Calu3 (cell line): ENCODE measurements at places on chromosomes 11 and 22. TPM values are rescaled to one million over a fixed set of nuclear protein-coding genes. Genes with fewer than 3 reads are reported as not detected.

- DNase-seq, result no peak
These were observed 15.2 kb downstream of the EHF start for GRCh38 chr11:34636127-34636526.

Gene GALNT18
- total RNA-seq, result 9.2 and 9.9 TPM in 2 replicates

DNA sequence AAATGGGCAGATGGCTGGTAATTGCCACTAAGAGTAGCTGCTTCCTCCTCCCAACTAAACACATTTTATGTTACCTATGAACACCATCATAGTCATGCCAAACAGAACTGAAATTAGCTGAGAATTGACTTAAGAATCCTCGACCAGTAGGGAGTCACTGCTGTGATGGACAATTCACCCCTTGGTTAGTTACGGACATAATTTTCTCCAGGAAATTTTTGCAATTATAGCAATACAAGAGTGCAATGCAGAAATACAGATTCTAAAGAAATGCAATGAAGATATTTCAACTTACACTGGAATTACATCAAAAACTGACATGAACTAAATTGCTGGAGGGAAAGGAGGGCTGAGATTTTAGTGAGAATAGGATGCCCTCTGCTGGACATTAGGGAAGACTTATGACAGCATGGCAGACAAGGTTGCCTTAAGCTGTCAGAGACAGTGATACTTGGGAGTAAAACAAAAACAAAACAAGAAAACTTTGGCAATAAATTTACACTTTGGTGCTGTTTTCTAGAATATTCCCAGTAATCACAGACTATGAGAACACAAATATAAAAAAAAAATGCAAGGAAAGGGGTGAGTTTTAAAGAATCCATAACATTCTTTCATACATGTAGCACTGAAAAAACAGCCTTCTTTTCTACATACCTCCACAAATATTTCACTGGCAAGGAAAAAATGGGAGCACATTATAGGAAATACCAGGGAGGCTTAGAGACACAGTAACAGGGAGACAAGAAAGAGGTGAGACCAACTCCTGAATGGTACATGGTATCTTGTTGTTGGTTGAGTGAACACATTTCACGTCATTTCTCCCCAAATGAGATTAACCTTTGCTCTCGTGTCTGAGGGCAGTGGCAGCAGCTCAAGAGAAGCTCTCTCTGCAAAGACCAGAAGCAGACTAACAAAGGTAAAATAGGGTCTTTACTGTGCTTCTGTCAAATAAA, 11.2 kb upstream of the PPP2R1B start:
- peak; percentile 23 for DNase-seq

DNA sequence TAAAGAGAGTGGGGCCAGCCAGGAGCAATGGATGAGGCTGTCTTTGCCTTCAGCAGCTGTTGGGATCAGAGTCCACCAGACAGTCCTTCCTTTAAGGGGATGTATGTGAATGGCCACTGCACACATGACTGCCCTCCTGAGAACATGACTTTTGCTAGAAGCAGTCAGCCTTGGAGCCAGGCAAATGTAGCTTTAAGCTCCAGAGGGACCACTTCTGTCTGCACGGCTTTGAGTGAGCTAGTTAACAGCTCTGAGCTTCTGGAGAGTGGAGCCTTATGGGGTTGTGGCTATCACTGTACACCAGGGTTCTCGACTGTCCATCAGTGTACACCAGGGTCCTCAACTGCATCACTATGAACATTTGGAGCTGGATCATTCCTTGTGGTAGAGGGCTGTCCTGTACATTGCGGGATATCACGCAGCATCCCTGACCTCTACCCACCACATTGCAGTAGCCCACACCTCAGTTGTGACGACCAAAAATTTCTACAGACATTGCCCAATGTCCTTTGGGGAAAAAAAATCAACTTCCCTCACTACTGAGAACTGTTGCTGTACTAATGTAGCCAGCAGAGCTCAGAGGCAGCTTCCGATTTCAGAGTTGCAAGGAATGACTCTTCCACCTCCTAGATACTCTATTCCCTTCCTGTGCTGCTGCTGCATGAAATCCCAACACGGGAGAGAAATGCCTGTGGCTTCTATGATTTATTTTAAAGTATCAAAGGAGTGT, 169.4 kb downstream of the MYO18B start:
- no peak for DNase-seq

- no peak for DNase-seq
These were observed 950.9 kb upstream of the CHORDC1 start for GRCh38 chr11:91173701-91174100.

Gene HSPB2
- not detected in 2 replicates for total RNA-seq

DNA sequence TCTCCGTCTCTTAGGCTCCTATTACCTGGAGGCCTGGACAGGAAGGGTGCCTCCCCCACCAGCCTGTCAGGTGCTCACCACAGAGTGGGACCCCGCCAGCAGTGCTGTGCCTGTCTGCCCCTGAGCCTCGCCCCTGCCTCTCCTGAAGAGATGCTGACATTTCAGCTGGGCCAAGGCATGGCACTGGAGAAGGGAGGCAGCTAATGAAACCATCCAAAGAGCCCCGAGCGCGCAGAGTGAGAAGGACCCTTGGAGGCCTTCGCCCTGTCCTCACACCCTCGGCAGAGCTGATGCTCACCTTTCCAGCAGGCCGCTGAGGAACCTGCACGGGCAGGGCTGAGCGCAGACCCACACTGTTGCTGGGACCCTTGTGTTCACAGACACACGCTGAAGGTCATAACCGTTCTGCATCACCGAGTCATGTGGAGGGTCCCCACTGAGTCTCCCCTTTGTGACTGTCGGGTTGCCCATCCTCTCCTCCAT, 2.1 kb upstream of the LRFN4 start:
- no peak for DNase-seq

DNA sequence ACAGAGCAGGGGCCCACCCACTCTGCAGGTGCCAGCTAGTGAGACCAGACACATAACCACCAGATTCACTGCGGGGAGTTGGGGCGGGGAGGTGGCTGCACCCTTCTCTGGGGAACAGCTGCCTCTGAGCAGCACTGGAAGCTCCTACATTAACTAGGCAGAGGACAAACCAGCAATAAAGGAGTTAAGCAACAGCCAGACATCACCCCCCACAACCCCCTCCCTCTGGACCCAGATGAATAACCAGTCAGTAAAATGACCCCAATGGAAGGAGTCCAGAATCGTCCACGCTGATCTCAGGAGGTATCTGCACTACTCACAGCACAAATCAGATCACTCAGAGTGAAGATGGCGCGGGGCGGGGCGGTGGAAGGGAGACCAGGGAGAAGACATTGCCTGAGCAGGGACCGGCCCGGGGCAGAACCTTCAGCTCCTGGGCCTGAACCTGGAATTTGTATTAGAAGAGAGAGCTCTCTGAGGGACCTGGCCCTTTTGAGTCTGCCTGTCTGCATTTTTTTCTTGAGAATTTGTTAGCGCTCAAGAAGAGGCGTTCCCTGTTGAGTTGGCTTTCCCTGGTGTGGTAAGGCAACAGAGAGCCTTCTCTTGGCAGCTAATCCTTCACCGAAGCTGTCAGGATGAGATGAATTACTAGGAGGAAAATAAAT, 125.5 kb upstream of the NCAM1 start:
- no peak for DNase-seq

Gene KCNJ5
- not detected in 2 replicates for total RNA-seq

DNA sequence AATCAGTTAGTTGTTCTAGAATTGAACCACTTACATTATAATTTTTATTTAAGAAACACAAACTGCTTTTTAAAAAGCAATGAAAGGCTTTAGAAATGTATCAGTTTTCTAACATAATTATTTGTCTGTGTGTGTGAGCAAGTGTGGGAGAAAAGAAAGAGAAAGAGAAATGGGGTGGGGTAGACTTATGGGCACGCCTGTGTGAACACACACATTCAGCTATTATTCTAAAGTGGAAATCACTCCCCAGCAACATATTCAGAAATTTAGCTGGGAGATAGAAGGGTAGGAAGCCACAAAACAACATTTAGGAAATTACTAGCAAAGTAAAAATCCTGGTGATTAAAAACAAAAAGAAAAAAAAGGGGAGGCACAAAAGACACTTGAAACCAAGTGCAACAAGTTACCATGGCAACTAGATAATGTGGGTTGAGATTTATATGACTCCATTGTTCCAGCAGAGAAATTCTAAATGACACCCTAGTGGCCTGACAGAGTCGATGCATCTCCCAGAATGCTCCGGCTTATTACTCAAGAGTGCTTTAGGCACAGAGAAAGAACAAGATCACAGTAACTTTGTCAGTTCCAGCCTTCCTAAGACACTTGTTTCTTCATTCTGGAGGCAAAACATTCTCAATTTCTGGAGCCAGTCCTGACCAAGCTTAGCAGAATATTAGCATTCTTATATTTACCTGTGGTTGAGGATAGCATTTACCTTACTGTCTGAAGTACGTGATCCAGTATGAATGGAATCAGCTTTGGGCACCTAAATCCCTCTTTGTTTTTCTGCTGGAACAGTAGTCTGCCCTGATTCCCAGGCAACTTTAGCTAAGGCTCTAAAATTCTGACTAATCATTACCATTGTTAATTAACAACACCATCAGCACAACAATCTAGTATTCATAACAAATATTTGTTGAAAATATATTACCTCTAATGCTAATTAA, 444.4 kb downstream of the DLG2 start:
- peak; percentile 18 for DNase-seq
